ENCODE measurements at places on chromosomes 11 and 22.

- no peak for DNase-seq
Measured at GRCh38 chr11:91258876-91259275, 965.7 kb upstream of the FAT3 start.

DNA sequence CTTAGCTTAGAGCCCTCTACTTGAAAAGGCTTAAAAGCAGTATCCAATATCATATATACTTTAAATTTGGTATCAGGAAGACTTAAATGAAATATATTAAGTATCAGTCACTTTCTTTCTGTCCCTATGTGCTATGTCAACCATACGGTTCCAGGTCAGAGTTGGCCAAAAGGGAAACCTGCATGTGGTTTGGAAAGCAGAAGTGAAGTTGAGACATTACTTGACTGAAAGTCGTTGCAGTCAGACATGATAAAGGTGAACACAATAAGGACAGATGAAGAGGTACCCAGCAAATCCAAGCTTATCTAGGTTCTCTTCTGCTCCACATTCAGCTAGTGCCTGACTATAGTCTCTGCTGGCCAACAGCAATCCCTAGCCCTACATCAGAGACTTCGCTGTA is 336.8 kb downstream of the KCNA4 start:
- DNase-seq = no peak

DNA sequence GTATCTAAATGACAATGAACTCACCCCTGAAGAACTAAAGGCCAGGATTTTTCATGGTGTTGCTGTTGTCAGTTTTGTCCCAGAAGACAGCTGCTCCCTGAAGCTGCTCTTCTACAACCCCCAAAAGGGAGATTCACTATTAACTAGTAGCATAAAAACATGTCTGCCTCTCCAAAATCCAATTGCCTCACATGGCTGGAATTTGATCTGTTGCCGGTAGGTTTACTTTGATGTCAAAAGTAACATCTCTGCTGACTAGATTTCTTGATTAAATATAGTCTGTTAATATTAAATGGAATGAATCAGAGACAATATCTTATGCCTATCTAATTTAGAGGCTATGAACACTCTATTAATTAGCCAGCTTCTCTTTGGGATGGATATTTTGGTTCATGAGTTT is 425.4 kb downstream of the ETS1 start:
- DNase-seq = no peak

- DNase-seq = no peak
Measured at GRCh38 chr11:70367071-70367470, 31.3 kb upstream of the CTTN start.

- no peak for DNase-seq
Measured at GRCh38 chr11:66419825-66420224, 1.0 kb upstream of the NPAS4 start.

GRCh38 chr11:119338965-119339588 is 1.6 kb downstream of the C1QTNF5 start:
- DNase-seq = no peak

DNA sequence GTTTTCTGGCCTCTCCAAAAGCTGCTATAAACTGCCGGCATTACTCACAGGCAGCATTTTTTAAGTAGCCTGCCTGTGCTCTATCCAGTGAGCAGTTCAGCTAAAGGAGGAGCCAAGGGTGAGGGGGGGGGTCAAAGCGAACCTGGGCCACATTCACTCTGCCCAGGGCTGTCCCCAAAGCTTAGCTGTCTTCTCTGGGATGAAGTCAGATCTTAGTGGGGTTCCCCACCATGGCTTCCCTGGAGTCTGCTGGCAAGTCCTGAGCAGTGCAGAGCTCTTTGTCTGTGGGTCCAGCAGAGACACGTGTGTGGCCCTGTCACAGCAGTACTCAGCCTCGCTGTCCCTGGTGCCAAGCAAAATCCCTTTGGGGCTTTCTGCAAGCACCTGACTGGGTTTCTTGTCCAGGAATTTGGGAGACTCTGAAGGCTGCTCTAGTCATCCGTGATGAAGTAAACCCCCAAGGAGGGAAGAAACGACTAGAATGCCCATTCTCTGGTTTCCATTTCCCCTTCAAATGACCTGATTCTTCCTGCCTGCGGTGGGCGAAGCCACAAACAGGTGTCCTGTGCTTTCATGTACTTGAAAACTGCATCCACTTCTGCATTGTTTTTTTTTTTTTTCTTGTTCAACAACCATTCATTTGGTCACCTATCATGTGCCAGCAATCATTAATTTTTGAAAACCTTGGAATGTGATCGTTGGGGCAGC is 2.6 kb downstream of the KCNJ5 start:
- DNase-seq = no peak

- DNase-seq = no peak
Measured at GRCh38 chr22:39208013-39208680, 36.6 kb downstream of the PDGFB start.

GRCh38 chr11:77053217-77054015 is 13.4 kb upstream of the CAPN5 start:
- DNase-seq = no peak

GRCh38 chr11:586376-587316 is 10.4 kb downstream of the PHRF1 start:
- no peak for DNase-seq
